ENCODE measurements at places on chromosomes 1 and 21.

DNA sequence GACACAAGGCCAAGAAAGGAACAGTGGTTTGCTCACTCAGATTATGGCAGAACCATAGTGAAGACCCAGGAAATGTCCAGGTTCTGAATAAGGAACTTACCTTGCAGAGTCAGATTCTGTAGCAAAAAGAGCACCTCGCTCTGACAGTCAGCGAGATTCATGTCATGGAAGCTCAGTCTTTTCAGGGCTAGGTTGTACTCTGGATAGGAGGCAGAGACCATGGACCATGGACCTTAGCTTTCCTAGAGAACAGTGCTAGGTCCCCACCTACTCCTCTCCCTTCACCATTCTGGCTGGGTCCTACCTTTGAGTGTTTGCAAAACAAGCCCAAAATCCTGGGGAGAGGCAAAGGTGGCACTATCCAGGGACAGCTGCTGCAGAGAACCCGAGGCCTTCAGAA, 23.3 kb downstream of the LRRC41 start:
- DNase-seq = no peak

DNA sequence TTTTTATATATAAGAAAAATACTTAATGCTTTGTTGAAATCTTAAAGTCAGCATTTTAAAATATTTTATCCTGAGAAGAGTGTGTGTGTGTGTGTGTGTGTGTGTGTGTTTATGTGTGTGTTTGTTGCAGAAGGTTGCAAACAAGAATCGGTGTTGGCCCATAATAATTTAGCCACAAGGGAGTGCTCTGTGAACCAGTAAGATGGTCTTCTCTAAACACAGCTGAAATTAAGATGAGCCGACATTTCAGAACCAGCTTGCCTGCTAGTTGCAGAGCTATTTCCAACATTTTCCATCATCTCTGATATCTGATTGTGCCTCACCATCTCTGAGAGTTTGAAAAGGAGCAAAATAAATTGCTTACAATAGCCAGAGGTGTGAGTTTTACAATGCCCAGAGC, 158.8 kb upstream of the SGIP1 start:
- DNase-seq = no peak

- DNase-seq = no peak
Measured at GRCh38 chr1:223670458-223671159, 5.1 kb upstream of the CAPN8 start.

DNA sequence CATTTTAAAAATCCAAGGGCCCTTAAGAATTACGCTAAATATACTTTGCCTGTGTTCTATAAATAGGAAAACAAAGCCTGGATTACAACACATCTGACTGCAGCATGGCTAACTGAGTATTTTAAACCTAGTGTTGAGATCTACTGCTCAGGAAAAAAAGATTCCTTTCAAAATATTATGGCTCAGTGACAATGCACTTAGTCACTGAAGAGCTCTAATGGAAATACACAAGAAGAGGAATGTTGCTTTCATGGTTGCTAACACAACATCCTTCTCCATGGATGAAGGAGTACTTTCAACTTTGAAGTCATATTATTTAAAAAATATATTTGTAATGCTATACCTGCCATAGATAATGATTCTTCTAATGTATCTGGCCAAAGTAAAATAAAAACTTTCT, 248.3 kb upstream of the NEGR1 start:
- DNase-seq = no peak

DNA sequence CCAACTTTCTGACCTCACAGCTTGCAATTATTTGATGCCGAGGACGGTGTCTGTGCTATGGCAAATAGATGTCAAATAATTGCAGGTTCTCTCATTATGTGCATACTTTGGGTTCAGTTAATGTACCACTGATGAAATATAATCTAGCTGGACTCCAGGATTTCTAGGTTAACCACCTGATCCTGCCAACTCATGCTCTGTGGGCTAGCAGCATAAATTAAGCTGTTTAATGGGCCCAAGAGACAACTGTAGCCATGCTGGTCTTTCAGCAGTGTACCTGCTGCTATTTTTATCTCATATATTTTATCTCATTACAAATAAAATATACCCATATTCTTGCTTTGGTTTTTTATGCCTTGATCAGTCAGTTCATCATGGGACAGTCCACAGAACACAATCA, 43.3 kb upstream of the HP1BP3 start:
- no peak for DNase-seq

DNA sequence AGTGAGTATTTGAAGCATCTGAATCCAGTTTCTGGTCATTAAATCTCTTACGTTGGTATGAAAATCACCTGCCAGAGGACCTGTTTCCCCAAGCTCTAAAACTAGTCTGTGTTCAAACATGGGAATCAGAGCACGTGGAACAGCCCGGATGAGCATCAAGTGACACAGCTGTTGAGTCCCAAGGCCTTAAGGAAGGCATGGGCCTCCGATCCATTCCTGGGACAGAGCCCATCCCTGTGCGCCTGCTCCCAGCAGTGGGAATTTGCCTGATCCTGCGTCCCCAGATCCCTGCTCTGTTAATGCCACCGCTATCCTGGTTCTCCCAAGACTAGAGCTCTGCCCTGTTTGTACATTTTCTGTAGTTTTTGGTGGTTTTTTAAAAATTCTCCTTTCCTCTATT, 68.4 kb upstream of the FBXO28 start:
- no peak for DNase-seq

GRCh38 chr1:114339379-114339778, 171.6 kb downstream of the TRIM33 start:
- no peak for DNase-seq

- no peak for DNase-seq
Measured at GRCh38 chr1:39988618-39989343, 33.8 kb downstream of the MFSD2A start.

- no peak for DNase-seq
Measured at GRCh38 chr1:7339953-7340352, 431.1 kb upstream of the VAMP3 start.

DNA sequence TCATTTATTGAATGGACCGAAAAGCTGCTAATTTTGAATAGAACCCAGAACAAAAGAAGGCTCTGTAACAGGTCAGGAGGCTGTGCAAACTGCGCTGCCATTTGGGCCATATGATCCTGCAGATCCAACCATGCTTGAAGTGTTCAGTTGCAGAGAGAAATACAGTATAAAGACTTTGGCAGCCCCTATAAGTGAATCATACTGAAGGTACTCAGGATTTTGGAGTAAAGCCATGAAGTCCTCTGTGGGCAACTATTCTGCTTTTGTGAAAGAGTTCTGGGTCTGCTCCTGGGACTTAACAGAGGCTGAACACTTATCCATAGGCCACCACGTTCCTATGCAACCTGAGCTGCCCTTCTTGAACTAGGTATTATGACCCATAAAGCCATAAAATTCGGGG, 1613.6 kb upstream of the PRMT6 start:
- no peak for DNase-seq

DNA sequence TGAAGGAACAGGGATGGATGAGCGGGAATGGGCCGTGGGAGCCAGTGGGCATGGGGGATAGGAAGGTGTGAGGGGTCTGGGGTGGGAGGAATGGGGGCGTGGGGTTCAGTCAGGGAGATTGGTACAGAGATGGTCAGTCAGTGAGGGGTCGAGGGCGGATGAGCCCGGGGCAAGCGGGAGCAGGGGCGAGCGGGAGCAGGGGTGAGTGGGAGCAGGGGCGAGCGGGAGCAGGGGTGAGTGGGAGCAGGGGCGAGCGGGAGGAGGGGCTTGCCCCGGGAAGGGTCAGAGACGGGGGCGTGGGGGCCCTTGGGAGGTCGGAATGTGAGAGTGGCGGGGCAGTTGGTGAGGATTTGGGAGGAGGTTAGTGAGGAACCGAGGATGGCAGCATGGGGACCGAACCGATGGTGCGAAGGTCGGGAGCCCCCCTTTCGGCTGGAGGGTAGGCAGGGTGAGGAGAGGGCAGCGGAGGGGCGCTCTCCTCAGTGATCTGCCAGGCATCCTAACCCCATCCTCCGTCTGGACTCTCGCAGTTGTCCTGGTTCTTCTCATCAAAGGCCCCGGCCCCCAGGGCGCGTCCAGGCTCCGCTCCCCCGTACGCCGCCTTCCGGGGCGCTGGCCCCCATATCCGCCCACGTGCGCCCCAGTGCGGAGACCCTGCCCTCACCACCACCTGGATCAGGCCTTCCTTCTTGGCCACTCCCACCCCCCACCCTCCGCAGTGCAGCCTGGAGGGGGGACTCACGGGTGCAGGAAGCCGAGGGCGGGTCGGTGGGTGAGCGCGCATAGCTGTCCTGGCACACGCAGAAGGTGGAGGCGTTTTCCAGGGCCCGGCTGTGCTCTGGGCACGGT, 11.2 kb downstream of the EPHA10 start:
- no peak for DNase-seq

GRCh38 chr1:81682490-81682889, 118.2 kb upstream of the ADGRL2 start:
- no peak for DNase-seq

DNA sequence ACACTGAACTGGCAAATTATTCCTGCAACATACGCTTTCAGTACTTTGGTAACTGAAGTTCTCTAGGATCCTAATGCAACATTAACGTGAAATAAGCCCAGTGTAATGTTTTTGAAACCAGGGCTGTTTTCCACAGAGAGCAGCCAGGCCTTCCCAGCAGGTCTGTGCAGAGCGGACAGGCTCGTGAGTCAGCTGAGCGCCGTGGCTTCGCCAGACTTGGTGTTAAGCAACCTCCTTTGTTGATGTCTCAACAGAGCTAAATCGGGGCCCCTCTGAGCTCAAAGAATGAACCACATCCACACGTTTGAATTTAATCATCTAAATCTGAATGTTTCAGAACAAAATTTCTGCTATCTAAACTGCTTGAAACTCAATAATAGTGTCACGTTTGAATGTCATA, 181.8 kb upstream of the FMN2 start:
- DNase-seq = no peak

DNA sequence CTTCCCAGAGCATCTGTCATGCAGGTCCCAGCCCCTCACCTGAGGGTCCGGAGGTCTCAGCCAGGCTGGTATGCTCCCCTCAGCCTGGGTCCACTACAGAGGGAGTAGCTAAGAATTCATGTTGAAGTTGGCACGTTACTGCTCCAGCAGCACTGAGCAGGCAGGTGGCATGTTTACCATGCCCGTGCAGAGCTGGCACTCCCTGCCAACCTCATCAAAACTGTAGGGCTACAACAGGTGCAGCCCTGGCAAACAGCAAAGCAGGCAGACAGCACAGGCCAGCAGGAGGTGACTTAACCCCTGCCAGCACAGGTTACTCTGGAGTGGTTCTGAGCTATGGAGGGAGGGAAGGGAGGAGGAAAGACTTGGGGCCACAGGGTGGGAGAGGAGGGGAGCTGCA, 46.4 kb downstream of the NUAK2 start:
- no peak for DNase-seq

DNA sequence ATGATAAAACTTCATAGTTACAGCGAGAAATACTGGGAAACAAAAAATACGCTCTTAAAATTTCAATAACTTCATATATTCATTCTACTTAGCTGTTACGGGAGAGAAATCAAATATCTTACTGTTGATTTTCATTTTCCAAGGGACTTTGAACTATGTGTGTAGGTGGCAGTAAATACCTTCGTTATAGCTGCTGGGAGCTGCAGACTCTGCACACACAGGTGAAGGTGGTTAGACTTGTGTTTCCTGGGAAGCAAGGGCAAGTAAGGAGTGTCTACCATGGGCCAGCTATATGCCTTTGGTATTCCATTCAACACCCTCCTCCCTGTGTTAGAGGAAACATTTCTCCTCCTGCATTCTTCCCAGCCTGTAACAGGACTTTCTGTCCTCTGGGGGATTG, 51.4 kb upstream of the DIRAS3 start:
- no peak for DNase-seq

- DNase-seq = no peak
Measured at GRCh38 chr1:80909172-80909784, 891.5 kb upstream of the ADGRL2 start.

DNA sequence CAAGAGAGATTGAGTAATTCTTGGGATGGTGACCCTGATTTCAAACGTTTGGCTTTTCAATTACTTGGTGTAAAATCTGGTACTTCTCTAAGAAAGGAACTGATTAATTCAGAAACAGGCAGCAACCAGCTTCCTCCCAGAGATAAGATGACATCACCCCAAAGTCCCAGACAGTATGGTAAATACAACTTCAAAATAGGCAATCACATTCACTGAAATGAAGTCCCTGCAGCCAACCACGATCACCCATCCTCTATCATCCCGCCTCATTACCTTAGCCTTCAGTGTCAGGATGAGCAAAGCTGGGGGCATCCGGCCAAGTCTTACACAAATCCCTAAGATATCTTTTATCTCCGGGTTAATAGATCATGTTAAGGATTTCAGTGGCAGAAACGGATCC, 26.4 kb upstream of the RUNX1 start:
- no peak for DNase-seq
